Fibroblast of lung (primary cell): ENCODE measurements at places on chromosomes 4 and X. TPM values are rescaled to one million over a fixed set of nuclear protein-coding genes. Genes with fewer than 3 reads are reported as not detected.

The CYLC1 gene
- total RNA-seq = not detected in 2 replicates

The MAGEA3 gene
- total RNA-seq = not detected in 2 replicates

The EPGN gene
- total RNA-seq = 0.26 TPM in 1 of 2 replicates, not detected in the other

The CT55 gene
- not detected in 2 replicates for total RNA-seq

The MAGED1 gene
- total RNA-seq = 46.0 and 72.0 TPM in 2 replicates

The FAM241A gene
- 0.51 and 1.2 TPM in 2 replicates for total RNA-seq

The HSD17B10 gene
- 41.6 and 46.0 TPM in 2 replicates for total RNA-seq

The SPINK2 gene
- total RNA-seq = not detected in 2 replicates

The ETNPPL gene
- total RNA-seq = not detected in 2 replicates

The PSAPL1 gene
- total RNA-seq = not detected in 2 replicates

The AMBN gene
- total RNA-seq = not detected in 2 replicates

The PAGE4 gene
- total RNA-seq = not detected in 2 replicates

The TLR10 gene
- total RNA-seq = not detected in 2 replicates

The CCNG2 gene
- 20.1 and 21.6 TPM in 2 replicates for total RNA-seq

The CXCL1 gene
- 1.5 and 2.3 TPM in 2 replicates for total RNA-seq

The DIAPH2 gene
- 18.0 and 18.5 TPM in 2 replicates for total RNA-seq

The HCCS gene
- 18.7 and 22.0 TPM in 2 replicates for total RNA-seq

The F11 gene
- not detected in 2 replicates for total RNA-seq

The DCAF8L2 gene
- not detected in 2 replicates for total RNA-seq

The ERCC6L gene
- 0.66 TPM in 1 of 2 replicates, not detected in the other for total RNA-seq

The UGT2B17 gene
- not detected in 2 replicates for total RNA-seq

The ART3 gene
- total RNA-seq = not detected in 2 replicates

The CORIN gene
- under 0.01 and 1.5 TPM in 2 replicates for total RNA-seq

The NPY2R gene
- total RNA-seq = not detected in 2 replicates

The SGMS2 gene
- total RNA-seq = 63.7 and 70.4 TPM in 2 replicates

The WAS gene
- total RNA-seq = under 0.01 and 0.17 TPM in 2 replicates
